ENCODE measurements at places on chromosomes 11 and 22.
A peak's percentile ranks its signal among the peaks of the same experiment; 100 is the strongest.

- no peak for DNase-seq
Observed at GRCh38 chr22:47902646-47903180, 1140.3 kb downstream of the TBC1D22A start.

DNA sequence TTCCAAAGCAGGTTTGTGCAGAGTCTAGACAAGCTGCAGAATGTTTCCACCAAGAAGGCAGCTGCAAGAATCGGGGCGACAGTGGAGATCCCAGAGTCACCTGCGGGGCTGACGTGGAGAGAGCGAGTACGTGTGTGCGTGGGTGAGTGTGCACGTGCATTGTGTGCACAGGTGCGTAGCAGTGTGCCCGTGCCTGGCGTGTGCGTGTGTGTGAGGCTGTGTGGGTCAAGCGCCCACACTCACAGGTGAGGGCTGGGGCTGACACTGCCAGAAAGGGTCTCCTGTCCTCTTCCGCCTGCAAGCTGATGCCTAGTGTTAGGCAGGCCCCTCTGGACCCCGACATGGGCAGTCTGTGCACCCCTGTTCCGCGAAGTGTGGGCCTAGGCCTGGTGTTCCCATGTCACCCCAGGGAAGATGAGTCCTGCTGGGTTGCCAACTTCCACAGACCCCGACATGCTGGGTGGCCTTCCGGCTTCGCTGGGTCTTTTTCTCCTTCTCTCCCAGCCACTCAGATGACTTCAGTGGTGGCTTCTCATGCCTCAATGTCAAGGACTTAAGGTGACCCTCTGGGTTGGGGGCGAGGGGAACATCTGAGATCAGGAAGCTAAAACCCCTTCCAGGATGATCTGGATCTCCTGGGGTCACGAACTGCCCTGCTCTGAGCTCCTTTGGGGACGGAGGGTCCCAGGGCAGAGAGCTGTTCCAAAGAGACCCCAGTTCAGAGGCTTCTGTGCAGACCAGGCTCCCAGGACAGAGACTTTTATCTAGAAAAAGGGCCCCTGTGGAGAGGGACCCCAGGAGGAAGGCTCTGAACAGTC is 10.4 kb upstream of the SYT8 start:
- no peak for DNase-seq

DNA sequence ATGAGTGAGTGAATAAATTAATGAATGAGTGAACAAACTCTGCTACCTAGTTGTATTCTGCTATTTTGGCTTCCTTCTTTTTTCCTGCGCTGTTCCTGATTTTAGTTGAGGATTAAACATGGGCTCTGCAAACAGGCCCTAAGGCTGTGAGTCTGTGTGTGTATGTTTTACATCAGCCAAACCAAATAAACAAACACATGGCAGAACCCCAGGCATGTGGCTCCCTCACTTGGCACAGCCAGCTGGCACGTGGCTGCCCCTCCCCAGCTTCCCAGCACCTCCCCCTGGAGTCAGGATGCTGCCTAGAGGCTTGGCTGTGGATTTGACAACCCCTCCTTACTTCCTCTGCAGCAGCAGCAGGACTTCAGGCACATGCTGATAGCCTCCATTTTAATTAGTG is 593.2 kb downstream of the INSC start:
- DNase-seq, result no peak

GRCh38 chr11:121514432-121515334 is 61.9 kb upstream of the SORL1-AS1 start:
- no peak for DNase-seq

DNA sequence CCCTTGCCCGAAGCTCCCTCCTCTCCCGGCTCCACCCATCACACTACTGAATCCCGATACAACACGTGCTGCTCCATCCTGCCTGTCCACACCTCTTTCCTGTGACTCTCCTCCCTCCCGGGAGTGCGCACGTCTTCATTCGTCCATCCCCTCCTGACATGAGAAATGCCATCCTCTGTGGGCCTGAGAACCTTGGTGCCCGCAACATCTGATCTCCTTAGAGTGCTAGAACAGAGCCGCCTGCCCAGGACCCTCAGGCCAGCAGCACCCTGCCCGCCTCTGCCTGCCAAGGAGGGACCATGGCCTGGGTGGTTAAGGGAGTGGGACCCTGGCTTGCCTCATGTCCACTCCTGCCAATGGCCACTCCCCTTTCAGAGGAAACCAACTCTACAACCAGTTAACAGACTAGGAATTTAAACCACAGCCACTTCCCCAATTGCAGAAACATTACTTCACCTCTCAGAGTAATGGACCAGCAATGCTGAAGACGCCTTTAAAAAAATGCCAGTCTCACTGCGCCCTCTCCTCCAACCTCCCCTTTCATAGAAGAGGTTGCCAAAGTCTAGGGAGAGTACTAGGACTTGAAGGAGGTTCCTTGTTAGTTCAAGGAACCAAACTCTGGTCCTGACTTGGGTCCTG is 466.3 kb downstream of the OPCML start:
- no peak for DNase-seq

GRCh38 chr22:31647523-31648320 is 14.3 kb downstream of the PISD start:
- DNase-seq, result no peak

DNA sequence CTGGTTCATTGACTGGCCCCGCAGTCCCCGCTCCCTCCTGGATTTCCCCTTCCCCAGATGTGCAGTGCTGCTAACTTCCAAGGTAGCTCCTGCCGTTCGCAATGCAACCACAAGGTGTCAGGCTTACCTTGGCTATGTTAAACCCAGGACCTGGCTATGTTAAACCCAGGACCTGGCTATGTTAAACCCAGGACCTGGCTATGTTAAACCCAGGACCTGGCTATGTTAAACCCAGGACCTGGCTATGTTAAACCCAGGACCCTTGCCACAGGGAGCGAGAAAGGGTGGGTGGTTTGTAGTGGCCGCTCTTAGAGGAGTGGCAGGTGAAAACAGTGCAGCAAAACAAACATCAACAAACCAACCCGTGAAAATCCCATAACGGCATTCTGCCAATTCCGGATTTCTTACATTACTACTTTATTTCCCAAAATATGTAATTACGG is 2.9 kb upstream of the ADAMTS8 start:
- peak; percentile 55 for DNase-seq

DNA sequence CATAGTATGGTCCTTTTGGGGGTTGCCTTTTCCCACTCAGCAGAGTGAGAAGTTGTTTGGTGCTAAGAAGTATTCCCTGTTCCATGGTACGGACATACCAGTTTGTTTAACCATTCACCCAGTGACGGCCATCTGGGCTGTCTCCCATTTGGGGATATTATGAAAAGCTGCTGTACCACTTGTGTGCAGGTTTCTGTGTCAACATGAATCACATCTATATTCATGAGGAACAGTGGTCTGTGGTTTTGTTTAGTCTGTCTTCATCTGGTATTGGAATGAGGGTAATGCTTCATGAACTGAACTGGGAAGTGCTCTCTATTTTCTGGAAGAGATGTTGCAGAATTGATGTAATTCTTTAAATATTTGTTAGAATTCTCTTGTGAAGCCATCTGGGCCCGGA is 89.5 kb downstream of the TRMU start:
- no peak for DNase-seq

GRCh38 chr11:33507356-33507755 is 193.3 kb downstream of the C11orf91 start:
- DNase-seq, result no peak

DNA sequence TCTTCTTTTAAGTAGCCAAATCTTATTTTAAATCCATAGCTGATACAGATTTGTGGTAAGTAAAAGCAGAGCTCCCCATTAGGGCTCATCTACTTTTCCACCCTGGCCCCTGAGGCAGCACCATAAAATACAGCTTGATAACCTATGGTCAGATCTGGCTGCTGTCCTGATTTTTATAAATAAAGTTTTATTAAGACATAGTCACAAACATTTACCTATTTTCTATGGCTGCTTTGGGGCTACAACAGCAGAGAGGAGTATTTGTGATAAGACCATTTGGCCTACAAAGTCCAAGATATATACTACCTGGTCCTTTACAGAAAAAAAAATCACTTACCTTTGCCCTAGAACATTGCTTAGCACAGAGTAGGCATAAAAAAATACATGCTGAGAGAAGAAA is 200.0 kb upstream of the SEZ6L start:
- no peak for DNase-seq

GRCh38 chr11:65414776-65415498 is 7.7 kb upstream of the NEAT1 start:
- DNase-seq, result no peak

GRCh38 chr11:133896642-133897330 is 51.5 kb upstream of the SPATA19 start:
- no peak for DNase-seq

- no peak for DNase-seq
Observed at GRCh38 chr22:24189249-24190158, 8.2 kb downstream of the SUSD2 start.

- no peak for DNase-seq
Observed at GRCh38 chr11:108751444-108751843, 86.6 kb downstream of the DDX10 start.

GRCh38 chr11:1482581-1483444 is 3.8 kb downstream of the MOB2 start:
- DNase-seq, result no peak

GRCh38 chr22:50547263-50547985 is 1.7 kb downstream of the KLHDC7B start:
- DNase-seq, result no peak

DNA sequence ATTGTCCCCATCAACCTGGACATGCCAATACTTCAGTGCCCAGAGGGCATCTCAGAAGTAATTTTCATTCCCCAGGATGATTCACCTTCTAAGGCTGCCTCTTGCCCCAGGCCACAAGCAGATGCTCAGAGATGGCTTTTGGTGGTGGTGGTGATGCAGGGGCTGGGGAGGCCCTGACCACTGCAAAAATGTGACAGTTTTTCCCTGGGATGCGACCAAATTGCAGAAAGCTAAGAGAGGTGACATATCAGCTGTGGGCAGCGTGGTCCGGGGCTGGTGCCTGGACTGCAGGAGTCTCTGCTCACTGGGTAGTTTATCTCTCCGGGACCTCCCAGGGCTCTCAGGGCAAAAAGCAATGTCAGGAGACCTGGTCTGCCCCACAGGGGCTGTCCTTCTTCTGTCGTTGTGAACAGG is 39.7 kb upstream of the ACCSL start:
- DNase-seq, result no peak

GRCh38 chr11:7332962-7333361 is 81.3 kb downstream of the SYT9 start:
- DNase-seq, result no peak

DNA sequence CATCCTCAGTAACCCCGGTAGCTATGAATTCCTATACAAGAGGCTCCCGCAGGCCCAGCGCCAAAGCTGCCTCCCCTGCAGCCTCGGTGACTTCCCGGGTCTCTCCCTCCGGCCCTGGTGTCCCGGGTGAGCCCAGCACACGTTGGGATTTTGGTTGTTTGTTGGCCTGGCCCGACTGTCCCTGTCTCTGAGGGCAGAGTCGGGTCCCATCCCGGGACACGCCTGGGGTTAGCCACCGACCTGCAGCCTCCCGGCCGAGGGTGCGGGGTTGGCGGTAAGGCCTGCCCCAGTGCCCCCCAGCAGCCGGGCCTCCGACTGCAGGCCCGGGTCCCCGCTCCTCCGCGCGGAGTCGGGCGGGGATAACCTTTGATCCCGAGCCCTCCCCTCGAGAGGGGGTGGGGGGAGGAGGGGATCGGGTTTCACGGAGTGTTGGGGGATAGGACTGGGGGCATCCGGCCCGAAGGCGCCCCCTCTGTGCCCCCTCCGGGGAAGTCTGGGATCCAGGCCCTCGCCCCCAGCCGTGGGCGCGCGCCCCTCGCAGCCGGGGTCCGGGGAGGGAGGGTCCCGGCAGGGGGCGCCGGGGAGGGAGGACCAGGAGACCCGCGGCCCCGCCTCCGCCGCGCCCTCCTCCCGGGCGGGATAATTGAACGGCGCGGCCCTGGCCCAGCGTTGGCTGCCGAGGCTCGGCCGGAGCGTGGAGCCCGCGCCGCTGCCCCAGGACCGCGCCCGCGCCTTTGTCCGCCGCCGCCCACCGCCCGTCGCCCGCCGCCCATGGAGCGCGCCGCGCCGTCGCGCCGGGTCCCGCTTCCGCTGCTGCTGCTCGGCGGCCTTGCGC is at the start of gene FBLN1:
Gene FBLN1, plus strand, starts transcription at position 669 of the 835 bp plus-strand sequence. Its CDS starts 103 bp downstream, at position 772.
- DNase-seq, result no peak

- DNase-seq, result no peak
Observed at GRCh38 chr11:131640320-131640719, 269.9 kb downstream of the NTM start.

DNA sequence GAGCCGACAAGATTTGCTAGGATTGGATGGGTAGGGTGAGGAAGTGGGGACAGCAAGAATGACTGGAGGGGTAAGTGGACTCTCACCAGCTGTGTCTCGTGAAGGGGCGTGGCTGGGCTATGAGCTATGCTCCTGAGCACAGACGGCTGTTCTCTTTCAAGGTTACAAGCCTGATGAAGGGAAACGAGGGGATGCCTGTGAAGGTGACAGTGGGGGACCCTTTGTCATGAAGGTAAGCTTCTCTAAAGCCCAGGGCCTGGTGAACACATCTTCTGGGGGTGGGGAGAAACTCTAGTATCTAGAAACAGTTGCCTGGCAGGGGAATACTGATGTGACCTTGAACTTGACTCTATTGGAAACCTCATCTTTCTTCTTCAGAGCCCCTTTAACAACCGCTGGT is 19.9 kb downstream of the F2 start:
- no peak for DNase-seq

DNA sequence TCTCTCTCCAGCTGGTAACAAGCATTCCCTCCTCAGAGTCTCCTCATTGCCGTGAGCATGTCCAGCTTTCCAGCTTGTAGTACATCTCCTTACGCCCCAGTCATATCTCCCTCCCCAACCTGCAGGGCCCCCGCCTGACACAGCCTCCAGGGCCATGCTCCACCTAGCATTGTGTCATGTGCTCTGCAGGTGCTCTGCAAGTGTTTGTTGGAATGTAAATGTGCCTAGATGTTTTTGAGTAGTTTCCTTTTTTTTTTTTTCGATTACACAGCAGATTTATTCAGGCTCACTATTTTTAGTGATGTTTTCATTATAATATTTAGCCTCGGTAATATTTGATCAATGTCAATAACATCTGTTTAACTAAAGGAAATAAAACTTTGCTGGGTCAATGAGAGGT is 82.5 kb downstream of the NCAM1 start:
- DNase-seq, result no peak

GRCh38 chr22:44391015-44391414 is 78.3 kb upstream of the SHISAL1 start:
- no peak for DNase-seq

DNA sequence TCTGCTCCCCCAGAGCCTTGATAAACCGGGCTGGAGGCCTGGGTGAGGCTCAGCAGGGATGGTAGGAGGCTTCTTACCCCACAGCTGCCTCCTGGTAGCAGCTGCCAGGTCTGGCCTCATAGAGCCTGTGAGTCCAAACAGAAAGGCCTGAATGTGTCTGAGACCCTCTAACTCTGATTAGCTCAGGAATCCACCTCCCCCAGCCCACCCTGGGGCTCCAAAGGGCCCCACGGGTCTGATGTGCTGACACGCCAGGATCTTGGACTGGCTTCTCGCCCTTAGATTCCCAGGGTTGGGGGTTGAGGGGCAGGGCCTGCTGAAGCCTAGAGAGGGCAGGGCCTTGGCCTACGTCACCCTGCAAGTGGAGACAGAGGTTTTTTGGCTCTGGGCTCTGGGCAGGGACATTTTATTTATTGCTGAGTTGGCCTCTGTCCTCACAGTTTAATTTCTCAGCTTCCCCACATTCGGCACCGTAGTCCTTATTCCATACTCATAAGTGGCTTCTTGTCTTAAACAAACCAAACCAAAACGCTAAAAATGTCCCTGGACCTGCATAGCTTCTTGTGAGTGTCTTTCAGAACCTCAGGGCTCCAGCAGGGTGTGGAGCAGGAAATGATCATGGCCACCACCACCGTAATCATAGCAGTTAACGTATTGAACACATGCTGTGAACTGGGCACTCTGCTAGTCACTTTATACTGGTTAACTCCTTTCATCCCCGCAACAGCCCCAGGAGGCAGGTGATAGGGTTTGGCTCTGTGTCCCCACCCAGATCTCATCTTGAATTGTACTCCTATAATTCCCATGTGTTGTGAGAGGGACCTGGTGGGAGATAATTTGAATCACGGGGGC is 25.1 kb downstream of the KIAA1671 start:
- no peak for DNase-seq

Measured in effector CD4-positive, alpha-beta T cell (primary cell).